NCI-H2227 treated with DMSO at 0.1 percent for 48 hours (cell line): ENCODE measurements at places on chromosomes 12 and 14.

DNA sequence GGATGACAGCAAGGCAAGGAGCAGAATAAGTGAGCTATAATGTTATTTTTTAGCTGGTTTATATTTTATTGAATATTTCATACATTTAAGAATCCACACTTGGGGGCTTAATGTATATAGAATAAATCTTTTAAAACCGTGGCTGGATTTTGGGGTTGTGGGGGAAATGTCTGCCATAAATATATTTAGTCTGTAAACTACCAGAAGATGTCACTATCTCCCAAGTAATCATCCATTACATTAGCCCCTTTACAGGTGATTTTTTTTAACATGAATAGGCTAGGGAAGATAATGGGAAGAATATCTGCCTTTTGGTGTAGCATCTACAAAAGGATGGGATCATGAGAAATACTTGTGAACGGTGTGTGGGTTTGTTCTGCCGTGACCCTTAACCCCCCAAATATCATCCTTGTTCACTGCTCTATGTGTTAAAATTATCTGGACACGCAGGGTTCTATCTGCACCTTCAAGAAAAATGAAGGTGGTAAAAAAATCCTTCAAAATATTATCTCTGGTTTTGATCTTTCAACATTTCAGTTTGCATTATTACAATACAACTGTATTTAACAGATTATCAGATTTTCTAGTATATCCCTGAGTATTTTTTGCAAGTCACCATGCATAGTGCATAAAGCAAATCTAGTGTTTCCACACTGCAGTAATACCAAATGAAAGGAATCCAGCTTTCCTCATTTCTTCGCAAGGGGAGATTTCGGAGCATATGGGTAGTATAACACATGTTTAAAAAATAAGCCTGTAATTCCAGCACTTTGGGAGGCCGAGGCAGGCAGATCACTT is 8.0 kb upstream of the SLC17A8 start:
- peak; percentile 39 for DNase-seq

DNA sequence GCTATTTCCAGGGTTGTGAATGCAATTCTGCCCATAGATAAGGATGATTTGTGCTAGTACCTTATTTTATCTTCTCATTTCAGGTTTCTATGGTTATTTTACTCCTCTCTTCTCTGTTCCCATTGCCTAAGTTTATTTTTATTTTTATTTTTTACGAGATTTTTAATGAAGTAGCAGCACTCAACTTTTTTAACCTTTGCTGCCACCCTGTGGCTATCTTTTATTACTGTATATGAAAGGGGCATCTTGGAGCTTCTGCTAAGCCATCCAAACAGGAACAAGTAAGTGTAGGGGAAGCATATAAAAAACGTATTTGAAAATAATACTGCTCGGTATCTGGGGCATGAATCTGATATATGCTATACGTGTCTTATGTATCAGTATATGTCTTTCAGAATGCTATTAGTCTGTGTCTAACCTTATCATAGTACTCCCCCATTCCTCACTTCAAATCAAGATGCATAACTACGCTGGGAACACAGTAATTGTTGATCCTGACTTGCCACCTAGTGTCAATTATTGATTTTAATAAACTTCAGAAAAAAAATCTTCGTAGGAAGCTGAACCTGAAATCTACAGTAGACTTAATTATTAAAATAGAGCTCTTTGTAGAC is 60.3 kb downstream of the KLRG1 start:
- DNase-seq = peak; percentile 31

- no peak for DNase-seq
Observed at GRCh38 chr14:69537900-69538299, 36.8 kb downstream of the CCDC177 start.

- DNase-seq = no peak
Observed at GRCh38 chr14:54700717-54701116, 133.8 kb downstream of the SAMD4A start.

- no peak for DNase-seq
Observed at GRCh38 chr14:61280526-61281185, 482 bp downstream of the TMEM30B start.

DNA sequence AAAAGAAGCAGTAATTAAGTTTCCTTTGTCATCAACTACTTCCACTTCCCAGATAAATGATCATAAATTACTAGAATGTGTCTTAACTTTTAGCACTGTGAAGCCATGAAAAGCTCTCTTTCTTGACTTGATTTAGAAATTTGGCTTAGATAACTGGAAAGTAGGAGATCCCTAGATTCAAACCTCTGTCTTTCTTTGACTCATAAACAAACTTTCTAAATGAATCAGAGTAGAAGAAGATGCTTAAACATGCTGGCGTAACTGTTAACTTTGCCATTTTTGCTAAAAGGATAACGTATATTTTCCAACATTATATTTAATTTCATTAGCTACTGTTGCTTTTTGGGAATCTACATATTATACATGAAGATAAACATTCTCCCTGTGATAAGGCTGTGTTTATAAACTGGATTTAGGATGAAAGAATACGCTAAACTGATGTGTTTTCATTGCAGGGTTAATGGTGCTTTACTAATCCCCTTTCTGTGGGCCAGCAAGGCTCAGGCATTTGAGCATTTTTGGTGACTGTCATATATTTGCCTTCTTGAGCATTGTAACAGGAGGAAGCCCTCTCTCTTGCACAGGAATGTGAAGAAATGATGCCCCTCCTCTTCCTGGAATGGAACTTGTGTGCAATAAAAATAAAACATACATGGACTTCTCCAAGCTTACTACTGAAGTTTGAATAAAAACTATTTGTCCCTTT is 301.4 kb downstream of the BMP4 start:
- no peak for DNase-seq

DNA sequence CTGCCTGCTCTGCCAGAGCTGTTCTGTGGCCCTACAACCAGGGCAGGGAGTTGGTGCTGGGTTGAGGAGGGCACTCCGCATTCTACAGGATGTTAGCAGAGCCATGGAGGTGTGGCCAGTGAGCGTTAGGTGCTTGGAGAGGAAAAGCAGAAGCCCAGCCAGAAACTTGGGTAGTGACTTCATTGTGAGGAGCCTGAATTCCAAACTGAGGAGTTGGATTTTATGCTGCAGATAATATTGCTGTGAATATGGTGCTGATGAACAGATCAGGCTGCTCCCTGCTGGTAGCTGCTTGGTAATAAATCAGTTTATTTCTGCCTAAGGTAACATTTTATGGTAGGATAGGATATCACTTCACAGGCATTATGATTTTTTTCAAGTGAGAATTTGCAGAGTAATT is 7.1 kb upstream of the CCDC175 start:
- DNase-seq = no peak

DNA sequence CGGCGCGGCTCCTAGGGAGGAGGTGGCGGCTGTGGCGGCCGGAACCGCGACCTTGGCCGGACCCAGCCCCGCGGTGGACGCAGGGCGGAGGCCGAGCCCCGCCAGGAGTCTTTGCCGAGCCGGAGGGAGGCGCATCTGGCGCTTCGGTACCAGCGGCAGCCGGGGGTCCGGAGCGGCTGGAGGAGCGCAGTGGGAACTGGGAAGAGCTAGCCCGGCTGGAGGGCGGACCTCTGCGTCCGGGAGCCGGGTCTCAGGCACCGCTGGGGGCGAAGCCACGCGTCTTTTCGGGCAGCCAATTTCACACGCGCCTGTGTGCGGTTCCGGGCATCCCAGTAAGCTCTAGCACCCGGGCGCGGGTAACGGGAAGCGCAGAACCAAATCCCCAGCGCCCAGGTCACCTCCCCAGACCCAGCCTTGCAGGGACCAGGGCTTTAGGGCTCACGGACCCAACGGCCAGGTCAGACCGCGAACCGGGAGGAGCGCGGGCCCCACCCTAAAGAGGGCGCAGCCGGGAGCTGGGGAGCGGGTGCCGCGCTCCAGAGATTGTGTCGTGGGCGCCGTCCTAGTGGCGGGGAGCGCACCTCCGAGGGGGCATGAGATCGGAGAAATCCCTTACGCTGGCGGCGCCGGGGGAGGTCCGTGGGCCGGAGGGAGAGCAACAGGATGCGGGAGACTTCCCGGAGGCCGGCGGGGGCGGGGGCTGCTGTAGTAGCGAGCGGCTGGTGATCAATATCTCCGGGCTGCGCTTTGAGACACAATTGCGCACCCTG is 89.4 kb downstream of the GALNT8 start:
- DNase-seq = no peak

GRCh38 chr12:75322464-75322863 is 7.7 kb downstream of the CAPS2 start:
- no peak for DNase-seq

GRCh38 chr14:54488646-54489317 is at the start of gene GMFB:
Gene GMFB (minus strand): TSS chr14:54488980. CDS start chr14:54488927, 53 bp downstream.
- peak; percentile 85 for DNase-seq

- no peak for DNase-seq
Observed at GRCh38 chr14:65853407-65853955, 441.0 kb downstream of the FUT8 start.

- DNase-seq = no peak
Observed at GRCh38 chr12:102966200-102966863, 8.9 kb downstream of the ASCL1 start.

DNA sequence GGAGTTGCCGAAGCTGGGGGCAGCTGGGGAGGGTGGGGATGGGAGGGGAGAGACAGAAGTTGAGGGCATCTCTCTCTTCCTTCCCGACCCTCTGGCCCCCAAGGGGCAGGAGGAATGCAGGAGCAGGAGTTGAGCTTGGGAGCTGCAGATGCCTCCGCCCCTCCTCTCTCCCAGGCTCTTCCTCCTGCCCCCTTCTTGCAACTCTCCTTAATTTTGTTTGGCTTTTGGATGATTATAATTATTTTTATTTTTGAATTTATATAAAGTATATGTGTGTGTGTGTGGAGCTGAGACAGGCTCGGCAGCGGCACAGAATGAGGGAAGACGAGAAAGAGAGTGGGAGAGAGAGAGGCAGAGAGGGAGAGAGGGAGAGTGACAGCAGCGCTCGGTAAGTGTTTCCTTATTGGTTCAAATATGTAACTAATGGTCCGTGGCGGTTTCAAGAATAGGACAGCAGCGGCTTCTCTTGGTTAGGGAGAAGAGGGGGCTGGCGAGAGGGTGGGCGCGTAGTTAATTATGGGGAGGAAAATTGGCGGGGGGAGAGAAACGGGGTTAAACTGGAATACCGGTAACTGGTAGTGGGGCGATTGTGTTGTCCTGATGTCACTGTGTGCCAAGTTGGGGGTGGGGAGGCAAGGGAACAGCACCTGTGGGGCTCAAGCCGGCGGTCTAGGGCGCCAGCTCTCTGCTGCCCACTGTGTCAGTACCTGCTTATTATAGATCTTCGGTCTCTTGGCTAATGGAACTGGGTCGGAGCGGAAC is 8.4 kb downstream of the HOXC8 start:
- peak; percentile 72 for DNase-seq

DNA sequence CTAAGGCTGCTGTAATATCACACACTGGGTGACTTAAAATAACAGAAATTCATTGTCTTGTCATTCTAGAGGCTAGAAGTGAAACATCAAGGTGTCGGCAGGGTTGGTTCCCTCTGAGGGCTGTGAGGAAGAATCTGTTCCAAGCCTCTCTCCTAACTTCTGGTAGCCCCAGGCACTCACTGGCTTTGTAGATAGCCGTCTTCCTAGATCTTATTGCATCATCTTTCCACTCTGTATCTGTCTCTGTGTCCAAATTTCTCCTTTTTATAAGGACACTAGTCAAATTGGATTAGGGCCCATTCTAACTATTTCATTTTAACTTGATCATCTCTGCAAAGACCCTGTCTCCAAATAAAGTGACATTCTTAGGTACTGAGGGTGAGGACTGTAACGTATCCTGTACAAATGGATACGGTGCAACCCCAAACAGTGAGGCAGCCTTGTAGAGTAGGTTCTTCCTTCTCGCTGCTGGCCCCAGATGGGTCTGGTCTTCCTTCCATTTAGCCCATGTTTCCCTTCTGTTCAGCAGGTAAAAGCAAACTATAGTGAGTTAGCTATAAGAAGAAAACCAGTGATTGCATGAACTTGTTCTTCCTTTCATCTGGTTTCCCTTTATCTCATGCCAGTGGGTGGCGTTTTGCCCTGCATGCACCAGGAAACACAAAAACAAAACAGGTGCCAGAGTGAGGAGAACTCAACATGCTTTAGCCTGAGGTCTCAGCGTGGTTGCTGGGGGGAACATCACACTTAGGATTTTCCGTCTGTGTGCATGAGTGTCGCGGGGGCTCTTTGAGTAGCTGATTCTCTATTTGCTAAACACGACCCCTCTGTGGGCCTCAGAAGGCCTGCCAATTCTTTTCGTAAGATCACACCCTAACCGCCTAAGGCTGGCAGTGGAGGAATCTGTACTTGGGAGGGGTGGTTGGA is 19.5 kb downstream of the TTC9 start:
- no peak for DNase-seq

- DNase-seq = no peak
Observed at GRCh38 chr12:123104809-123105208, 46.1 kb downstream of the PITPNM2 start.

GRCh38 chr12:104903648-104904423 is 54.3 kb downstream of the SLC41A2 start:
- DNase-seq = no peak

- DNase-seq = no peak
Observed at GRCh38 chr14:66119606-66120231, 366.5 kb upstream of the CCDC196 start.

GRCh38 chr12:64998371-64999147 is 122.5 kb downstream of the WIF1 start:
- no peak for DNase-seq

DNA sequence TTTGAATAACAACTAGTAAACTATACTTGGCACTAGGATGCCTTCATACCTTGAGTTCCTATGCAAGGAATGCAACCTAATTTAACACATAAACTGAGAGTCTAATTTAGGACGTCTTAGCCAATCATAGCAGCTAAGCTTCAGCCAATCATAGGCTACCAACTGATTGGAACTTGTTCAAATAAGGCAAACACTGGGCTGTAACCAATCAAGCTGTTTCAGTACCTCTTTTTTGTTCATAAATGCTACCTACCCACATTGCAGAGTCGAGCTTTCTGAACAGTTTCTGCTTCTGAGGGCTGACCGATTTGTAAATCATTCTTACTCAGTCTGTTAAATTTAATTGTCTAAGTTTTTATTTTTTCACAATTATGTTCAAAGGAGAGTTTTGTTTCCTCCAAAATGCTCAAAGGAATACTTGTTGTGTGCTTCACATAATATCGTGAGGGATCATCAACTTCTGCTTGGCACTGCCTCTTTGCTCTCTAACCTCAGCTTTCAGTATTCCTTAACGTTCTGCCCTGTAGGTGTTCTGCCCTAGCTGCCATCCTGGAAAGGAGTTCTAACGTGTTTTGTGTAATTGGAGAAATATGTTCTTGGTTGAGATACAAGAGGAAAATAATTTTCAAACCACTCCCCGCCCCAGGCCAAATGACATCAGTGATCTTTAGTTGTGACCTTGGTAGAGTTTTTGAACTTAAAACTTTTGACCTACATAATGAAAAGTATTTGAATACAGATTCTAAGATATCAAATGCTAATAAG is 380.4 kb upstream of the MIS18BP1 start:
- no peak for DNase-seq

DNA sequence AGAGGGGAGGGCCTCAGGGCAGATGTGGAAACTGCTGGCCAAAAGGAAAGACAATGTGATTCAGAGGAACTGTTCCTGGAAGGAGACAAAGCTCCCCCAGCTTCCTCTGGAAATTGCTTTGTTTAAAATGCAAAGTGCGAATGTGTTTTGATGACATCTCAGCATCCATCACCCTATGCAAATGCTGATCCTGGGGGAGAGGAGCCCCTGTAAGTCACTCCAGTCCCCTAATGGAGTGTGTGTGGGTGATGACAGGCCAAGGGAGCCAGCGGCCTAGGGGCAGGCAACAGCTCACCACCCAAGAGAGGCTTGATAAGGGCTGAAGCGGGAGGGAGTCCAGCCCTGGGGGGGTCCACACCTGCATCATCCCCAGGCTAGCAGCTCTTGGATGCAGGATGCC is 134.2 kb downstream of the ESRRB start:
- no peak for DNase-seq
